ELR (cell line): ENCODE measurements at places on chromosomes 16 and 17.

GRCh38 chr16:77172951-77173350, 18.0 kb upstream of the MON1B start:
- DNase-seq = no peak

DNA sequence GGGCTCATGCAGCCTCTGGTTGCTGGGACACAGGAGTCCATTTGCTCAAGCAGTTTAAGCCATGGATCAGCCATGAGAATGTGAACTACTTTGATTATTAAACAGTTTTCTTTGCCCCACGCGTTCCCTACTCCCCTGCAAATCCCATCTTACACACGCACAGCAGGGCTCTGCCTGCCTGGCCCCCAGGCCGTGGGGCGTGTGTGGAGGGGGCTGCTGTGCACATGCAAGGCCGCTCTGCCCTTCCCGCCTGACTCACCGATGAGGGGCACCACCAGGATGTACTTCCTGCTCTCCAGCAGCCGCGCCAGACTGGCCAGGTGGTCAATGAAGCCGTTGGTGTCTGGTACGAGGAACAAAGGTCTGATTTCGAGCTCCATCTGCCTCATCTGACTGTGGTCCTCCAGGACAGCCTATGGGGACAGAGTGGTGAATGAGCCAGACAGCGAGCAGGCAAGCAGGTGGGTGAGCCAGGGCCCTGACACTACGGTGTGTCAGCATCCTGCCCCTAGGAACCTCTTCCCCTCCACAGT, 13.7 kb downstream of the HIC1 start:
- peak; percentile 95 for DNase-seq

GRCh38 chr16:69934044-69934443, 17.1 kb upstream of the CLEC18A start:
- no peak for DNase-seq

GRCh38 chr17:78857266-78857665, 16.7 kb upstream of the USP36 start:
- DNase-seq = no peak

DNA sequence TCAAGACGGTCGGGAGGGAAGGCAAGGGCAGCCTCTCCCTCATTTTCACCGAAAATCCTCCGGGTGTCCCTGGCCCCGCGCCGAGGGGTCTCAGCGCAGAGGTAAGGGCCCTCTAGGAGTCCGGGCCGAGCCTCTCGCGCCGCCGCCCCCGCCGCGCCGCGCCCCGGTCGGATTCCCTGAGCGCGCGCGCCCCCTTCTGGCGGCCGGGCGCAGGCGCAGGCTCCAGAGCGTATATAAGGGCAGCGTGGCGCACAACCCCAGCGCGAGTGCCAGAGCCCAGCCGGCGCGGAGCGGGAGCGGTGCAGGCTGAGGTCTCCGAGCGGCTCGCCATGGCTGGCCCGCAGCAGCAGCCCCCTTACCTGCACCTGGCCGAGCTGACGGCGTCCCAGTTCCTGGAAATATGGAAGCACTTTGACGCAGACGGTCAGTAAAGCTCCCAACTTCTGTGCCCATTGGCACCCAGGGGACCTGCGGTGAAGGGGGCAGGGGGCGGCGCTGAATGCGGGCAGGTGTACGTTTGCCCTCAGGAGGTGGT, at the start of gene CALB2:
CALB2 (plus strand) TSS at position 260 of the 535 bp plus-strand sequence; CDS start at position 330, 70 bp downstream.
- DNase-seq = peak; percentile 69

- DNase-seq = peak; percentile 84
These were observed 21.8 kb upstream of the ASGR2 start for GRCh38 chr17:7136266-7136877.

- DNase-seq = no peak
These were observed 1011.6 kb downstream of the KCNJ18 start for GRCh38 chr17:22703786-22704441.

- no peak for DNase-seq
These were observed 236.8 kb downstream of the MSI2 start for GRCh38 chr17:57493171-57493570.

DNA sequence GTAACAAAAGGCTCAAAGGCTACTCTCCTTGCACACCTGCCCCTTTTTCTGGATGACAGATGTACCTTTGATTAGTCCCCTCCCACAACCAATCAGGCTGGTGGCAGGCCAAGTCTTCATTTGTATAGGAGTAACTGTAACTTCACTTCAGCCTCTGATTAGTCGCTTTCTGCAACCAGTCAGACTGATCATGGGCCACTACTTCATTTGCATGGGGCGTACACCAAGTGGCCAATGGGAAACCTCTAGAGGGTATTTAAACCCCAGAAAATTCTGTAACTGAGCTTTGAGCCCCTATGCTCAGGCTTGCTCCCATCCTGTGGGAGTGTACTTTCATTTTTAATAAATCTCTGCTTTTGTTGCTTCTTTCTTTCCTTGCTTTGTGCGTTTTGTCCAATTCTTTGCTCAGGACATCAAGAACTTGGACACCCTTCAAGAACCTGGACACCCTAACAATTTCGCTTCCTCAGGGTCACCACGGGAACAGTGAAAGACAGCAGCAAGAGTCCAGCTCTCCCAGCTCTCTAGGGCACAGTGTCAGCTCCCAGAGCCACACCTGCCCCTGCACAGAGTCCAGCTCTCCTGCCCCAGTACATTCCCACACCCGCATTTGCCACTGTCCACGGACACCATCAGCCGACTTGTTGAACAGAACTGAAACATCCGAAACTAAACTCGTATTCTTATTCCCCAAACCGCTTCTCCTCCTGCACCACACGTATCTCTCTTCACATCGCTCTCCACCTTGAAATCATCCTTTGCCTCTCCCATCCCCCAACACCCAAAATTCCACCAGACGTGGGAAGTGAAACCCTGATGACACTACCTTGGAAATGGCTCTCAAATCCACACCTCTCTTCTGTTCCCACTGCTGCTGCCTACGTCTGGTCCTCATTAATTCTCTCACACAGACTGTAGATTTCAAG, 53.4 kb downstream of the ABCC12 start:
- no peak for DNase-seq

GRCh38 chr17:57275071-57275764, 18.9 kb downstream of the MSI2 start:
- no peak for DNase-seq

DNA sequence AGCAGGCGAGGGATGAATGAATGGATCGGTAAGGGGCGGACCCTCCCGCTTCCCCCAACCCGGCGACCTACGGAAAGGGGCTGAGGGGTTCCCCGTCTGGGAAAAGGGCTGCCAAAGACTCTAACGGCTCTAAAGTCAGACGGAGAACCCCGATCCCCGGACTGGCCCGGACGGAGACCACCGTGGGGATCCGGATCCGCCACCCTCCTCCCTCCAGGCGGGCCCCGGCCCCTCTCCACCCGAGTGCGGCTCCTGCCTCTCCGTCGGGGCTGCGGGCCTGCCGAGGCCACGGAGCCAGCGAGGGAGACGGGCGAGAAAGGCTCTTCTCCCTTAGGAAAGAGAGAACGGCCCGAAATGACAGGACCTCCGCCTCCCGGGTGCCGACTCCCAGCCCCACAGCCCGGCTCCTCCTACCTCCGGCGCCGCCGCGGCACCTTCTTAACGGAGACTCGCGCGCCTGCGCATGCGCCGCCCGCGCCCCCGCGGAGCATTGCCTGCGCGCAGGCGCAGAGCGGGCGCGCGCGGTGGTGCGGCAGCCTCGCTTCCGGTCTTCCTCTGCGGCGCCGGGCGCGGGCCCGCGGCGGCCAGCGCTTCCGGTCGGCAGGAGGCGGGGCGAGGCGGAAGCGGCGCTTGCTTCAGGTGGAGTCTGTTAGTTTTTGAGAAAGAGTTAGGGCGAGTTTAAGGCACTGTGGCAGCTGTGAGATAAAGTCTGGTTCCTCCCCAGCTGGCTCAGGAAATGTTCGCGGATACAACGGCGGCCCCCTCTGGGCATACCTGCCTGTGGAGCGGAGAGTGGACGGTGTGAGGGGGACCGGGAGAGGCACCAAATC, at the start of gene SLX4:
SLX4 (minus strand) TSS at position 461 of the 830 bp plus-strand sequence. CDS start 2,642 bp downstream, outside the sequence.
- DNase-seq = peak; percentile 90
